ENCODE measurements at places on chromosomes 2 and 18. TPM values are rescaled to one million over a fixed set of nuclear protein-coding genes. Genes with fewer than 3 reads are reported as not detected.

The CYP27A1 gene
- total RNA-seq, result 23.4 TPM

The SERPINB5 gene
- total RNA-seq, result not detected

GRCh38 chr2:6881516-6881915 lies 3.9 kb downstream of the RSAD2 start:
- no peak for DNase-seq

GRCh38 chr2:31563273-31563839 lies 17.4 kb downstream of the SRD5A2 start:
- no peak for DNase-seq

DNA sequence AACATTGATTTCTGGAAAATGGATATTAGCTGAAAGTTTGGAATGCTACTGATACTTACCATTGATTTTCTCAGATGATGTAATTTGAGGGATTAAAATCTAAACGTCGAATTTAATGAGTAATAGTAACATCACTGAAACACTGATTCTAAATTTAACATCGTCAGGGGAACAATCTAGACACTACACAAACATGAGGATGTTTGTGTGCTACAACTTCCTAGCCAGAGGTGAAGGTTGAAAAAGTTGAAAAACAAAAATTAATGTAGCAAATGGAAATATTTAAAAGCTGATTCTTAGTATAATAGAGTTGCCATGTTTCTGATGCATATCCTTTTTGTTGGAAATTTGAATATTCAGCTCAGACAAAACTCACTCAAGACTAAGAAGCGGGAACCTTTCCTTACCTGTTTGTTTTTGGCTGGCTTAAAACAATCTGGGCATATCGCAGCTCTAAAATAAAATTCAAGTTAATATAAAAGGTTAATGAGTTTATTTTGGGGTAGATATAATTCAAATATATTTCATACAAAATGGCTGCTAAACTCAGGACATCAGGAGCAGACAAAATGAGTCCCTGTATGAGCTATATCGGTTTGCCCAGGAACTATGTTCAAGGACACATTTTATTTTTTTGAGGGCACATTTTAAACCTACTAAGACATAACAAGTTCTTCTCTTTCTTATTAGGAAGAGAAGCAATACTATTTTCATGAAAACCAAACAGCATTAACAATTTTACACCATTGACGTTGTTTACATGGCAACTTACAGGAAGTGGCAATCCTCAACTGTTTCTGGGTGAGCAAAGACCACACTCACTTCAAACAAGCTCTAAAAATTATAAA lies 52.6 kb upstream of the PEX13 start:
- no peak for DNase-seq
